ENCODE measurements at places on chromosomes 1 and 21.

GRCh38 chr1:24779689-24780464 lies 34.6 kb downstream of the CLIC4 start:
- no peak overlapping the region for H3K4me3 ChIP-seq
- no peaks in the 10 kb centered on the region for H3K27me3 ChIP-seq
- no peak overlapping the region for H3K27ac ChIP-seq
- no peak for DNase-seq
- H3K36me3 ChIP-seq, result no peaks in the 10 kb centered on the region

- no peaks in the 10 kb centered on the region for H3K36me3 ChIP-seq
- H3K27ac ChIP-seq, result no peak overlapping the region
- no peaks in the 10 kb centered on the region for H3K4me1 ChIP-seq
These were observed 40.9 kb upstream of the SIK1 start for GRCh38 chr21:43467785-43468184.

GRCh38 chr1:94917251-94917650 lies 9.7 kb downstream of the CNN3 start:
- H3K27me3 ChIP-seq, result no peaks in the 10 kb centered on the region
- DNase-seq, result no peak
- H3K4me1 ChIP-seq, result peaks cover 1% of the 10 kb centered on the region
- no peaks in the 10 kb centered on the region for H3K36me3 ChIP-seq
- H3K27ac ChIP-seq, result no peak overlapping the region
- H3K4me3 ChIP-seq, result no peak overlapping the region

GRCh38 chr1:1442069-1442770 lies 6.7 kb downstream of the VWA1 start:
- no peaks in the 10 kb centered on the region for H3K27me3 ChIP-seq
- H3K36me3 ChIP-seq, result no peaks in the 10 kb centered on the region
- no peak overlapping the region for H3K27ac ChIP-seq
- no peak for DNase-seq
- H3K4me1 ChIP-seq, result no peaks in the 10 kb centered on the region
- no peak overlapping the region for H3K4me3 ChIP-seq

- H3K4me1 ChIP-seq, result no peaks in the 10 kb centered on the region
- no peak overlapping the region for H3K4me3 ChIP-seq
- H3K36me3 ChIP-seq, result peaks cover 23% of the 10 kb centered on the region
These were observed 66.0 kb downstream of the GNG4 start for GRCh38 chr1:235583511-235584001.

GRCh38 chr1:36786425-36786824 lies 247.9 kb downstream of the GRIK3 start:
- DNase-seq, result no peak
- no peaks in the 10 kb centered on the region for H3K4me1 ChIP-seq
- H3K27me3 ChIP-seq, result no peaks in the 10 kb centered on the region
- H3K4me3 ChIP-seq, result no peak overlapping the region
- H3K36me3 ChIP-seq, result no peaks in the 10 kb centered on the region

- no peak overlapping the region for H3K4me3 ChIP-seq
- H3K4me1 ChIP-seq, result peaks cover 2% of the 10 kb centered on the region
- H3K27ac ChIP-seq, result no peak overlapping the region
These were observed 30.0 kb downstream of the TNR start for GRCh38 chr1:175713381-175713780.

DNA sequence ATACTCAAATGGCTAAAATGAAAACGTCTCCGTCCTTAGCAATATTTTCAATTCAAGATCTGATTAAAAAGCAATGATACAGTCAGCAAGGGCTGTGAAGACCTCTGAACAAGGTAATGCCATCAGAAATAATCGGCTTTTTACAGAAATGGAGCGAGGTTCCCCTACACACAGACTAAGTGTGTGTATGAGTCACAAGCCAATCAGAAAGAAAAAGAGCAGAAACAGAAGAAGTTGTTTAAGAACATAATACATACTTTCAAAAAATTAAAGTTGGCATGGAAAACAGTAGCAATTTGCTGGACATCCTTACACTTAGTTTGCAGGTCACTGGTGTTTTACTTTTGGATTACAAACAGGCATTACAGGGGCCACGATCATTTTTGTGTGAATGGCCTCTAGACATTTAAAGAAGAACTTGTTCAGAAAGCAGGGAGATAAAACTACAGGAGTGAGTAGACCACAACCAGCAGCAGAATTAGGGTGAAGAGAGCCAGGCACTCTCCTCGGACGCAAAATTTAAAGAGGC lies 350.0 kb upstream of the RUNX1 start:
- H3K27ac ChIP-seq, result no peak overlapping the region
- no peaks in the 10 kb centered on the region for H3K27me3 ChIP-seq
- no peak overlapping the region for H3K4me3 ChIP-seq
- H3K4me1 ChIP-seq, result no peaks in the 10 kb centered on the region

- no peak overlapping the region for H3K27ac ChIP-seq
- peaks cover 3% of the 10 kb centered on the region for H3K4me1 ChIP-seq
- H3K36me3 ChIP-seq, result no peaks in the 10 kb centered on the region
- H3K4me3 ChIP-seq, result no peak overlapping the region
- H3K27me3 ChIP-seq, result no peaks in the 10 kb centered on the region
- DNase-seq, result no peak
These were observed 85.1 kb downstream of the JAK1 start for GRCh38 chr1:64881281-64881680.

DNA sequence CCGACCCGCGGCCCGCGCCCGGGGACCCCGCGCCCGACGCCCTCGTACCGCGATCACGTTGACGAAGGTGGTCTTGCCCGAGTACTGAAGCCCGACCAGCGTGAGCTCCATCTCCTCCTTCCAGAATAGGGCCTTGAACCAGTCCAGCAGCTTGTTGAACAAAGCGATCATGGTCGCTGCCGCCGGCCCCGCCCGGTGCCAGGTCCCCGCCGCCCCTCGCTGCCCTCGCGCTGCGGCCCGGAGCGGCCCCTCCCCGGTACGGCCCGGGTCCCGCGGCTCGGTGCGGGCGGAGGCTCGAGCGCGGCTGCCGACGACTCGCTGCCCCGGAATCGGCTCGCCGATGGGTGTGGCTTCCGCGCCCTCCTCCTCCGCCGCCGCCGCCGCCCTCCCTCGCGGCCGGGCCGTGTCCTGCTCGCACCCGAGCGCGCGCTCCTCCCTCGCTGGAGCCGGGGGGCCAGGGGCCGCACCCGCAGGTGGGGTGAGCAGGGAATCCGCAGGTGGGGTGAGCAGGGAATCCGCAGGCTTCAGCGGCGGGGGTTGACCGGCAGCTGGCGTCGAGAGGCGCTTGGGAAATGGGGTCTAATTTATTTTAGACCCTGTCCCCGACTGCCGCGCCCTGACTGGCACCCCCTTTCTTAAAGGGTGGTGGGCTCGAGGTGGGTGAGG lies at the start of gene ARL8A:
TSS of gene ARL8A (minus strand) at position 336 of the 666 bp plus-strand sequence. CDS start at position 171, 165 bp downstream.
- H3K36me3 ChIP-seq, result no peaks in the 10 kb centered on the region
- peaks cover 12% of the 10 kb centered on the region for H3K4me1 ChIP-seq
- H3K27ac ChIP-seq, result peak within 1 kb of the TSS; percentile 67
- DNase-seq, result peak; percentile 83

GRCh38 chr1:46340404-46341221 lies at the start of gene NSUN4:
Gene NSUN4 (plus strand): TSS chr1:46340807. CDS start chr1:46340827, 20 bp downstream.
- H3K4me1 ChIP-seq, result peaks cover 7% of the 10 kb centered on the region
- H3K27ac ChIP-seq, result peak within 1 kb of the TSS; percentile 83
- H3K36me3 ChIP-seq, result peaks cover 18% of the 10 kb centered on the region

- no peak for DNase-seq
- no peak overlapping the region for H3K4me3 ChIP-seq
- H3K36me3 ChIP-seq, result no peaks in the 10 kb centered on the region
- H3K27me3 ChIP-seq, result no peaks in the 10 kb centered on the region
These were observed 143.5 kb upstream of the USH2A start for GRCh38 chr1:216566641-216567205.

DNA sequence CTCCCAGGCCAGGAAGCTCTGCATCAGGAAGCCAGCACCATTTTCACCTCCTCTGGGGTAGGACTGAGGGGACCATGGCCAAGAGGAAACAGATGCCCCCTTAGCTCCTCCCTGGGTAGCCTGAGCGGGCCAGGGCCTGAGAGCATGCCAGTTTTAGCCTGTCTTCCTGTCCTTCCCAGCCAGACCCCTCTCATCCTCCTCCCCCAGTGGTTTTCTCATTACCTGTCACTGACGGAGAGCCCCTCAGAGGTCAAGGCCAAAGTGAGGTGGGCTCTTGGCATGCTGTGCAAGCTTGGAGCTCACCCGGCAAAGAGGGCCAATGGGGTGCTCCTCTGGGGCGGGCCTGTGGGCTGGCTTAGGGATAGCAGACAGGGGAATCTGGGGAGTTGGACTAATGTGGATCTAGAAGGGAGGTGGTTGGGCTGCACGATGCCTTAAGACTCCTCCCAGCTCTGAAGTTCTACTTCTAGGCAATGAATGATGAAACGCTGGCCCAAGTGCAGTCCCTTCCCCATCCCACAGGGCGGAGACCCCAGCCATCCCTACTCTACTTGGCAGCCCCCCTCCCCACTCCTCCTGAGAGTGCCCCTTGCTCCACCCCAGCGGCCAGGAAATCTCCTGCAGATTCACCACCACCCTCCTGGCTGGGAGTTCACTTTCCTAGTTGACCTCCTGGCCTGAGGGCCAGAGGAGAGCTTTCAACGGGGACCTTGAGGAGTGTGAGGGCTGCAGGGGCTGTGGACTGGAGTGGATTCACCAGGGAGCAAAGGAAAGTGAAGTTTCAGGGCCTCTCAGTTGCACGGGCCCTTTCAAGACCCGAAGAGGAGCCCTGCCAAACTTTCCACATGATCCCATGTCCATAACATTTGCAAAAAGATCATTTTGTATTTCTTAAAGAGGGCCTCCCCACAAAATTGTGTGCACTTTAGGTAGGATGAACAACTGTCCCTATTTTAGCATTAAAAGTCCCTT lies 9.4 kb upstream of the LMNA start:
- no peaks in the 10 kb centered on the region for H3K36me3 ChIP-seq
- no peaks in the 10 kb centered on the region for H3K27me3 ChIP-seq
- DNase-seq, result no peak
- H3K4me1 ChIP-seq, result peaks cover 33% of the 10 kb centered on the region
- H3K4me3 ChIP-seq, result peak overlapping the region; percentile 44

GRCh38 chr1:16374266-16374665 lies 7.2 kb downstream of the SZRD1 start:
- no peak for DNase-seq
- no peak overlapping the region for H3K4me3 ChIP-seq
- peaks cover 9% of the 10 kb centered on the region for H3K4me1 ChIP-seq
- no peaks in the 10 kb centered on the region for H3K36me3 ChIP-seq

DNA sequence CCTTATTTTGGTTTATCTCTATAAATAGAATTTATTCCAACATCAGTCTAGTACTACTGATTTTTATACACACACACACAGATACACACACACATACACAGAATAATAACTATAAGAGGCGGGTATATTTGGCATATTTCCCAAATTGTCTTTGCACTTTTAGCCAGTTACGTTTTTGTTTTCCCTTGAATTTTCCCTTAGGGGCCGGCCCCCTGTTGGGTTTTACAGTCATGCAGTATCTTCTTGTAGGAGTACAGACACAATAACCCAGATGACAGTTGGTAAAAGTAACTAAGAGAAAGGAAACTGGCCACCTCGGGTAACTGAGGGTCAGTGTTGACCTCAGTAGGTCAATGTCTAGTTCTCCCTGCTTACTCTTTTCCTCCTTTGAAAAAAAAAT lies 50.9 kb downstream of the DISP1 start:
- DNase-seq, result no peak
- no peaks in the 10 kb centered on the region for H3K36me3 ChIP-seq
- no peaks in the 10 kb centered on the region for H3K4me1 ChIP-seq
- H3K27ac ChIP-seq, result no peak overlapping the region
- H3K27me3 ChIP-seq, result no peaks in the 10 kb centered on the region

DNA sequence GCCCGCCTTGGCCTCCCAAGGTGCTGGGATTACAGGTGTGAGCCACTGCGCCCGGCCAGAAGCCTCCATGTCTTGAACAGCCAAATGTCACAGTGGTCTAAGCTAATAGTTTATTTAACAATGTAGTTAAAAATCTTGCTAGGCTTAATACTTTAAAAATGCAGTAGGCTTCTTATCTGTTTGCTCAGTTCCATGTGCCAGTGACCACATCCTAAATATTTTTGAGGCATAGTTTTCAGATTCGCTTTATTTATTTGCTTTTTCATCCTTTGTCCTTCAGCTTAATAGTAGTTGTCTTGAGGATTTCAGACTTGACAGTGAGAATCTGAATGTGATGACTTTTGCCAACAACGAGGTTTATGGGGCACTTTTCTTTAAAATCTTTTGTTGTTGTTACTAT lies 59.9 kb upstream of the PRRX1 start:
- H3K4me1 ChIP-seq, result no peaks in the 10 kb centered on the region
- no peak overlapping the region for H3K27ac ChIP-seq
- H3K4me3 ChIP-seq, result no peak overlapping the region
- H3K36me3 ChIP-seq, result no peaks in the 10 kb centered on the region
- no peak for DNase-seq

DNA sequence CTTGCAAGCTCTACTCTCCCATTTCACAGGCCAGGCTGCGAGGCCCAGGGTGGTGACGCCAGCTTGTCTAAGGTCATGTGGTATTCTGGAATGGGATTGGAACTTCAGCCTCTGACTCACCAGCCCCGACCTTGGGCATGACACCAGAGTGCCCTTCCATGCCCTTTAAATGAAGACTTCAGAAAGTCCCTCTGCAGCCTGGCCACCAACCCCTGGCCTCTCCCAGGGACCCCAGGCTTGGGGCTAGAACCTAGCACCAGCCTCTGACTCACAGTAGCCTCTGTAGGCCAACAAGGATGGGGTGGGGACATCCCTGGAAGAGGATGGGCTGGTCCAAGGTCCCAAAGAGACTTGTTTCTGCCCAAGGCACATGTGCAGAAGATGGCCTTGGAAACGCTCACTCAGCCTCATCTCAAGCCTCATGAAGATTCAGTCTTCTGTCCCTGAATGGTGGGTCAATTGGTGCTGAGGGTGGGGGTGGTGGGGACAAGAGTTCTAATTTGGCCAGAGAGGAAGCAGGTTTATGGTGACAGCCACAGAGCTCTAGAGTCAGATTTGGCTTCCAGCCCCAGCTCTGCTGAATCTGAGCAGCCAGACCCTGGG lies 36.1 kb upstream of the RUNX3 start:
- no peaks in the 10 kb centered on the region for H3K36me3 ChIP-seq
- no peak for DNase-seq
- H3K4me1 ChIP-seq, result no peaks in the 10 kb centered on the region
- no peak overlapping the region for H3K27ac ChIP-seq
- H3K27me3 ChIP-seq, result no peaks in the 10 kb centered on the region

GRCh38 chr1:109466125-109466451 lies 258 bp upstream of the SYPL2 start:
- H3K4me3 ChIP-seq, result peak overlapping the region; percentile 64
- H3K27me3 ChIP-seq, result peaks cover 36% of the 10 kb centered on the region
- peaks cover 3% of the 10 kb centered on the region for H3K4me1 ChIP-seq
- DNase-seq, result no peak

DNA sequence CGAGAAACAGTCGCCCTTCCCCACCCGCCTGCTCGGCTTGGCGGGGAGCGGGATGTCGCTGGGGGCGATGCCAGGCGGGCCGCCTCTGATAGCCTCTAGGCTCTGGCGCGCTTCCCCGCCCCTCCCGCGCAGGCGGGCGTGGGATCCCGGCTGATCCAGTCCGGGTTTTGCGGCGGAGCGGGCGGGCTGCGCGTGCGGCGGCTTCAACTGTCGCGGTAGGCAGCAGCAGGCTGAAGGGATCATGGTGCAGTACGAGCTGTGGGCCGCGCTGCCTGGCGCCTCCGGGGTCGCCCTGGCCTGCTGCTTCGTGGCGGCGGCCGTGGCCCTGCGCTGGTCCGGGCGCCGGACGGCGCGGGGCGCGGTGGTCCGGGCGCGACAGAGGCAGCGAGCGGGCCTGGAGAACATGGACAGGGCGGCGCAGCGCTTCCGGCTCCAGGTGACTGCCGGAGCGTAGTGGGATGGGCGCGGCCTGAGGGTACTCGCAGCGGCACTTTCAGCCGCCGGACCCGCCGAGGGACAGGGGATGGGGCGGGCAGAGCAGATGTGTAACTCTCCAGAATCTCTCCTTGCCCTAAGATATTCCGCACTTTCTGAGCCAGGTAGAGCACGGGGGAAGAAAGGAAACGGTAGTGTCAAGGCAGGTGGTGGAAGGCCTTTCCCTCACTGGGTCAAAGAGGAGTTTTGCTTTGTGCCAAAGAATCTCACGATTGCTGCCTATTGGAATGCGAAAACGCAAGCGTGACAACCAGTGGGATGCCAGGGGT lies at the start of gene FAAH:
TSS of gene FAAH (plus strand) at position 210 of the 764 bp plus-strand sequence. CDS start at position 242, 32 bp downstream.
- H3K27ac ChIP-seq, result peak within 1 kb of the TSS; percentile 69
- no peaks in the 10 kb centered on the region for H3K36me3 ChIP-seq
